Colonic mucosa (tissue), 4 donors: ENCODE measurements at places on chromosomes 5 and 9. TPM values are rescaled to one million over a fixed set of nuclear protein-coding genes. Genes with fewer than 3 reads are reported as not detected.

CDO1 gene
- total RNA-seq, result 0.58 TPM

DNA sequence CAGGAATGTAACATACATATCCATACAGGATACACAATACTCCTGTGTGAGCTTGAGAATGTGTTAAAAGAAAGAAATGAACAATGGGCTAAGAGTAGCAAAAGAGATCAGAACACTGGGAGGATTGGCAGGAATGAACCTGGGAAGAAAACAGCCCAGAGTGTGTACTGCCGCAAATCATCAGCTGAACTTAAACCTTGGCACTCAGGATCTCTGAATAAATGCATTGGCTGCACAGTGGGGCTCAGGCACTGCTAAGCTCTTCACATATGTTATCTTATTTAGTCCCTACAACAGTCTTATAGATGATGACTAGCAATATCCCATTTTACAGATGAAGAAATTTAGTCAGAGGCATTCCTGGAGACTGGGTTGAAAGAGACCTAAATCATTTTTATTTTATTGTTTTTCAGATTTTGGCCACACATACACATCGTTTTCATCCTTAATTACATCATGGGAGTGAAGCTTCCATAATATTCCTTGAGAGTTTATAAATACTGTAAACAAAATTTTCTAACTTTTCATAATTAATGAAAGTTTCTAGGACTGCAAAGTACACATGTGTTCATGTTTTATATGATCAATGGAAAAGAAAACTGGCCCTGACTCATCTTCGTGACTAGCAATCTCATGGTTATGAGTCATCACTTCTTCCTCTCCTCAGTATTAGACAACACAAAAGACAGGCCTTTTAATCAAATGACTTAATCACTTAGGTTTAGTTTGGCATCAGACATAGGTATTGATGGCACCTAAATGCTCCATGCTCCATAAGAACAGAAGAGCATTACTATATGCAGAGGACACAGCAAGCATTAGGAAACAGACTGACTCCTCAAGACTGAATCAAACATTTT lies 59.2 kb downstream of the CDH18 start:
- no peaks in the 10 kb centered on the region for H3K4me1 ChIP-seq
- no peak for DNase-seq
- H3K27me3 ChIP-seq, result no peaks in the 10 kb centered on the region
- no peak overlapping the region for H3K4me3 ChIP-seq
- H3K27ac ChIP-seq, result no peak overlapping the region

DNA sequence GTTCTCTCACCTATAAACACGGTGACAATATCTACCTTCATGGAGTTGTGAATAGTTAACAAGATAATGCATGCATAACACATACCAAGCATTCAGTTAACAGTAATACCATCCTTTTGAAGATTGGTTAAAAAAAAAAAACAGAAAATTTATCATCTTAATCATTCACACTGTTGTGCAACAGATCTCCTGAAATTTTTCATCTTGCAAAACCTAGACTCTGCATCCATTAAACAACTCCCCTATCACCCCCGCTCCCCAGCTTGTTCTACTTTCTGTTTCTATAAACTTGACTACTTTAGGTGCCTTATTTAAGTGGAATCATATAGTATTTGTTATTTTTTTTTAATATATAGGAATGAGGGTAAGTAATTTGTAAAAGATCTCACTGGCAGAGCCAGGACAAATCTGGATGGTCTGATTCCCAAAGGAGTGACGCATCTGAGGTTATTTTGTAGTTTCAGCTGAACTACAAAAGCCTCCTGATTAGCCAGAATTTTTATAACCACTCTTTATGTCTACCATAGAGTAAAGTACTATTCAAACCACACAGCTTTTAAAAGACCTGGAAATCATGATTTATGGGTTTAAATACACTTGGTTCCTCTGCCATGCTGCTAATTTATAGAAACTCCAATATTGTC lies 93.0 kb downstream of the FANCC start:
- no peaks in the 10 kb centered on the region for H3K36me3 ChIP-seq
- H3K4me3 ChIP-seq, result no peak overlapping the region
- H3K27ac ChIP-seq, result no peak overlapping the region
- DNase-seq, result no peak
- no peaks in the 10 kb centered on the region for H3K27me3 ChIP-seq

DNA sequence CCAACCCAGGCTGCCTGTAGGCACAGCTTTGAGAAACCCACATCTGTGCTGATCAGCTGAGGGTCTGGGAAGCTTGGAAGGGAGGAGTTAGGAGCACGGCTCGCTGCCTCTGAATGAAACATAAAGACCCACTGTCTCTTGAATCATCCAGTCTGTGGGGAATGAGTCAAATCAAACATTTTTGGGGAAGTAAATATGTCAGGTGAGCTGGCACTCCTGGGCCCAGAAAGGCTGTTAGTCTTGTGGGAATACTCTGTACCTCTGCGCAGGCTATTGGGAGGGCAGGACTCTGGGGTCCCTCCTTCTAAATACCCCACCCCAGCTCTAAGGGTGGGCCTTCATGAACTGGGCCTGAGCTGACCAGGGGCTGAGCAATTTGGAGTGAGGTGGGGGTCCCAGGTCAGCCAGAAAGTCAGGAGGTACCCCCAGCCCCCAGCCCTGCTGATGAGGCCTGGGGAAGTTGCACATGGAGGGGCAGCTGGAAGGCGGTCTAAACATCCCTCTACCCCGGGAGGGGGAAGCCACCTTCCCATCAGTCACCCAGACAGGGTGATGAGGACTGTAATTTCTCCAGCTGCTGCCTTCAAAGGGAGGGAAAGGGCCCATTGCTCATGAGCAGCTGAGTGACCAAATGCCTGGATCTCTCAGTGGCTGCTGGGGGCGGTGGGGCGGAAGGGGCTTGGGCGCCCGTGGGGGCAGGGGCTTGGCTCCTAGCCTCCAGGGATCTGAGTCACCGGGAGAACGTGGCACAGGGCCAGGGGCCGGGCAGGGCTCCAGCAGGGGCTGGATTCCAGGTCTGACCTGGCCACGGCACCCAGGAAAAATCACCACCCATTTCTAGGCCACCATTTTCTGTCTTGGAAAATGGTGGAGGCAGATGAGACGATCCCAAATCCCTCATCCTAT lies 10.8 kb downstream of the FIBCD1 start:
- no peak overlapping the region for H3K4me3 ChIP-seq
- H3K27ac ChIP-seq, result no peak overlapping the region
- no peaks in the 10 kb centered on the region for H3K4me1 ChIP-seq
- no peaks in the 10 kb centered on the region for H3K36me3 ChIP-seq
- H3K27me3 ChIP-seq, result no peaks in the 10 kb centered on the region

- H3K27me3 ChIP-seq, result no peaks in the 10 kb centered on the region
- H3K4me3 ChIP-seq, result no peak overlapping the region
- H3K4me1 ChIP-seq, result no peaks in the 10 kb centered on the region
- DNase-seq, result no peak
These were observed 229.7 kb upstream of the PIK3R1 start for GRCh38 chr5:67985686-67986387.

GDF9 gene
- 0.64 TPM for total RNA-seq

PCDHGA9 gene
- 1.1 TPM for total RNA-seq

DNA sequence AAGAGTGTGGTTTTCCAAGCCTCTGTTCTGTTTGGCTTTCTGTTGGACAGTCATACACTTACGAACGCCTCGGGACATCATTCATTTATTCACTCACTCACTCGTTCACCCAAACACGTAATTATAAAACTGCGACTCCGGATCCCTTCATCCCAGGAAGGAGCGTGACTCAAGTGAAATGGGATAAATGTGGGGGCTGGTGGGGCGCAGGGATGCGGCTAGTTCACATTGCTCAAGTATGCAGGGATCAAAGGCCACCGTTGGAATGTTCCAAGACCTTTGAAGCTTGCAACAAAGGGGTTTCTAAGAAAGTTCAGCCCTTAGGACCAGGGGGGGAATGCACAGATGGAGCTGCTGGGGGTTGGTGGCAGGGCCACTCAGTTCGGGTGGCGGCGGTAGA lies 64.2 kb downstream of the CFAP77 start:
- DNase-seq, result no peak
- no peak overlapping the region for H3K4me3 ChIP-seq
- H3K27ac ChIP-seq, result no peak overlapping the region
- H3K4me1 ChIP-seq, result no peaks in the 10 kb centered on the region
- no peaks in the 10 kb centered on the region for H3K27me3 ChIP-seq

DNA sequence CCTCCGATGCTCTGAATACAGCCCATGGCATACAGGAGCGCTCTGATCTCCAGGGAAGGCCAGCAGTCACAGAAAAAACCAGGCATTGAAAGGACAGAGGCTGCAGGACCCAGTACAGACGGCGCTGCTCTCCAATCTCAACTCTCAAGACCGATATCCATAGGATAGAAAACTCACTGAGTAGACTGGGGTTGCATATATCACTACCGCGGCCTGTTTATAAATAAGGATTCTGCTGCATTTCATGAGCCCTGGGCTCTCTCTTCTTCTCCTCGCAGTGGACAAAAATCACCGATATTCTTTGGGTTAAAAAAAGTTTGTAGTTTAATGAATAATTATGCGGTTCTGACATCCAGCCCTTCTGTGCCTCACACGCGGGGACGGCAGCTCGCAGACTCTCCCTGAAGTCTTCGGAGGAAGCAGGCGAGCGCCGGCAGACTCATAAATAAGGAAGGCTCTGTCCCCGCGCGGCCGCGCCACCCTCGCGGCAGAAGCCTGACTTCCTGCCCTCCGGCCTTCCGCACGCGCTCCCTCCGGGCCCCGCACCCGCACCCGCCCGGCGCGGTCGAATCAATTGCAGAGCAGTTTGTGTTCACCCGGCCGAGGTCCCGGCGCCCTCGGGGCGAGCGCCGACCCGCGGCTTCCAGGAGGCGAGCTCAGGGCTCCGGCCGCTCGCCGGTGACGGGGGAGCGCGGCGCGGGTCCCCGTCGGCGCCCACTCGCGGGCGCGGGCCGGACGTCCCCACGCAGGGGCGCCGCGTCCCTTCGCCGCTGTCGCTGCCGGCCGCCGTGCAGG lies at the start of gene FAM78A:
TSS of gene FAM78A (minus strand) at position 417 of the 795 bp plus-strand sequence. CDS start at position 86, 331 bp downstream.
- H3K4me1 ChIP-seq, result no peaks in the 10 kb centered on the region
- DNase-seq, result no peak
- H3K27ac ChIP-seq, result peak within 1 kb of the TSS; percentile 75
- H3K4me3 ChIP-seq, result peak within 1 kb of the TSS; percentile 62

- DNase-seq, result no peak
- no peaks in the 10 kb centered on the region for H3K4me1 ChIP-seq
- no peaks in the 10 kb centered on the region for H3K27me3 ChIP-seq
- H3K36me3 ChIP-seq, result no peaks in the 10 kb centered on the region
- no peak overlapping the region for H3K4me3 ChIP-seq
These were observed 23.7 kb downstream of the TRAF1 start for GRCh38 chr9:120902569-120903535.

SLC34A3 gene
- not detected for total RNA-seq

- H3K36me3 ChIP-seq, result no peaks in the 10 kb centered on the region
- H3K4me1 ChIP-seq, result no peaks in the 10 kb centered on the region
- no peaks in the 10 kb centered on the region for H3K27me3 ChIP-seq
- H3K27ac ChIP-seq, result no peak overlapping the region
- no peak for DNase-seq
These were observed 102.2 kb upstream of the ITGA1 start for GRCh38 chr5:52685566-52685965.

DNA sequence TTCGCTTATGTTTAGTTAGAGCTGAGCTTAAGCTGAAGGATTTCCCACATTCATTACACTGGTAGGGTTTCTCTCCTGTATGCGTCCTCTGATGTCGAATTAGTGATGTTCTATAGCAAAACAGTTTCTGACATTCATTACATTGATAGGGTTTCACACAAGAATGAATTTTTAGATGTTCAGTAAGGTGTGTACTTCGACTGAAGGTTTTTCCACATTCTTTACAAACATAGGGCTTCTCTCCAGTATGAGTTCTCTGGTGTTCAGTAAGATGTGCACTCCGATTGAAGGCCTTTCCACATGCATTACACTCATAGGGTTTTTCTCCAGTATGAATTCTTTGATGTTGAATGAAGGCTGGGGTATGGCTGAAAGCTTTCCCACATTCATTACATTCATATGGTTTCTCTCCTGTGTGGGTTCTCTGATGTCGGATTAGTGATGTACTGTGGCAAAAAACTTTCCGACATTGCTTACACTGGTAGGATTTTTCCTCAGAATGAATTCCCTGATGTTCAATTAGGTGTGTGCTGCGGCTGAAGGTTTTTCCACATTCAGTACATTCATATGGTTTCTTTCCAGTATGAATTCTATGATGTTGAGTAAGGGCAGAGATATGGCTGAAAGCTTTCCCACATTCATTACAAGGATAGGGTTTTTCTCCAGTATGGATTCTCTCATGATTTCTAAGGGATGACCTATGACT lies 14.6 kb downstream of the ZNF883 start:
- DNase-seq, result no peak
- H3K36me3 ChIP-seq, result no peaks in the 10 kb centered on the region
- no peaks in the 10 kb centered on the region for H3K27me3 ChIP-seq
